Daoy (cell line): ENCODE measurements at places on chromosomes 13 and 19. TPM values are rescaled to one million over a fixed set of nuclear protein-coding genes. Genes with fewer than 3 reads are reported as not detected.
A peak's percentile ranks its signal among the peaks of the same experiment; 100 is the strongest.

DNA sequence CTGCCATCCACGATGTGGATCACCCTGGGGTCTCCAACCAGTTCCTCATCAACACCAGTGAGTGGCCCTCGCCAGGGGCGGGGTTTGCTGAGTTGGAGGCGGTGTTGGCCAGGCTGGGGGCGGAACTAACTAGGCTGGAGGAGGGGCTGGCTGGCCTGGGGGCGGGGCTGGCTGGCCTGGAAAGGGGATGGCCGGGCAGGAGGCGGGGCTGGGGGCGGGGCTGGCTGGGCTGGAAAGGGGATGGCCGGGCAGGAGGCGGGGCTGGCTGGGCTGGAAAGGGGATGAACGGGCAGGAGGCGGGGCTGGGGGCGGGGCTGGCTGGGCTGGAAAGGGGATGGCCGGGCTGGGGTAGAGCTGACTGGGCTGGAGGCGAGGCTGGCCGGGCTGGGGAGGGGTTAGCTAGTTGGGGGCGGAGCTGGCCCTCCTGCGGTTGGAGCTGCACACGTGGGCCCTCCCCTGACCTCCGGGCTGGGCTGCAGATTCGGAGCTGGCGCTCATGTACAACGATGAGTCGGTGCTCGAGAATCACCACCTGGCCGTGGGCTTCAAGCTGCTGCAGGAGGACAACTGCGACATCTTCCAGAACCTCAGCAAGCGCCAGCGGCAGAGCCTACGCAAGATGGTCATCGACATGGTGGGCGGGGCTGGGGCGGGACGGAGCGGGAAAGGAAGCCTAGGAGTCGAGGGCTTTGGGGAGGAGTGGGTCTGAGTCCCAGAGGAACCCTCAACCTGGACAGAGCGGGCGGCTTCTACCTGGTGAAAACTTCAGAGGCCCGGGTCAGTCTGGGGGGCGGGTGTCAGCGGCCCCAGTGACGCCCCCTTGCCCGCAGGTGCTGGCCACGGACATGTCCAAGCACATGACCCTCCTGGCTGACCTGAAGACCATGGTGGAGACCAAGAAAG is 41.0 kb downstream of the PDE4A start:
- peak; percentile 96 for DNase-seq

DNA sequence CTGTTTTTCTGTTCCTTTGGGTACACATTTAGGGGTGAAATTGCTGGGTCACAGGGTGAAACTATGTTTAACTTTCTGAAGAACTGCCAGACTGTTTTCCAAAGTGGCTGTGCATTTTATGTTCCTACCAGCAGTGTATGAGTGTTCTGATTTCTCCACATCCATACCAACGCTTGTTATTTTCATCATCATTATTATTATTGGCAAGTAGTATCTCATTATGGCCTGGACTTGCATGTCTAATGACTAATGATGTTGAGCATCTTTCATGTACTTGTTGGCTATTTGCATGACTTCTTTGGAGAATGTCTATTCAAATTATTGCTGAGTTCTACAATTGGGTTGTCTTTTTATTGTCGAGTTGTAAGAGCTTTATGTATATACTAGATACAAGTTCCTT is 321.8 kb upstream of the HTR2A start:
- no peak for DNase-seq

DNA sequence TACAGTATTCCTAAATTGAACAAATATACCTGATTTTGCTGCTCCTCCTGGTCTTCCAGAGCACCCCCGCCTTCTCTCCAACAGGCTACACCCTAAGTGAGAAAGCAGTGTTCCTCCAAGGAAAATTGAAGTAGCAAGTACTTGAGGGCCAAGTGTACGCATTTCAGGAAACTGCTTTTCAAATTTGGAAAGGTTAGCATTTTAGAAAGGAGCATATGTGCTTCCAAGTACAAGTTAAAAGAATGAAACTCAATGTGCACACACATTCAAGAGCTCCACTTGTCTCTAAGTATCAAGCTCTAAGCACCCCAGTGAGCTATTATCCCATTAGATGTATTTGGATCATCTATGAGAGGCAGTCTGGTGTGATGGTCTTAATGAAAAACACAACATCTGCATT is 25.8 kb downstream of the LHFPL6 start:
- DNase-seq, result no peak

DNA sequence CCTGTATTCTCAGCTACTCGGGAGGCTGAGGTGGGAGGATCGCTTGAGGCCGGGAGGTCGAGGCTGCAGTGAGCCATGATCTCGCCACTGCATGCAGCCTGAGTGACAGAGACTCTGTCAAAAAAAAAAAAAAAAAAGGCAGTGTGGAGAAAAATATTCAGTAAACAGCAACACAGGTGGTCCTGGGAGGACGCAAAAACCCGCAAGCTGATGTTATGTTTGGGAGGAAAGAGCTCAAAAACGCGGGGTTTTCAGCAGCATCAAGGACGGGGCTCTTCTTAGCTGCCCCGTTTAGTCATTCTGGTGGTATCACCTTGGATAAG is 599 bp upstream of the ZNF784 start:
- DNase-seq, result no peak

GRCh38 chr13:90415902-90416301 is 931.6 kb upstream of the MIR17HG start:
- DNase-seq, result no peak

GRCh38 chr13:31224963-31225559 is 25.3 kb downstream of the B3GLCT start:
- no peak for DNase-seq

GRCh38 chr13:91247768-91248167 is 99.7 kb upstream of the MIR17HG start:
- no peak for DNase-seq

DNA sequence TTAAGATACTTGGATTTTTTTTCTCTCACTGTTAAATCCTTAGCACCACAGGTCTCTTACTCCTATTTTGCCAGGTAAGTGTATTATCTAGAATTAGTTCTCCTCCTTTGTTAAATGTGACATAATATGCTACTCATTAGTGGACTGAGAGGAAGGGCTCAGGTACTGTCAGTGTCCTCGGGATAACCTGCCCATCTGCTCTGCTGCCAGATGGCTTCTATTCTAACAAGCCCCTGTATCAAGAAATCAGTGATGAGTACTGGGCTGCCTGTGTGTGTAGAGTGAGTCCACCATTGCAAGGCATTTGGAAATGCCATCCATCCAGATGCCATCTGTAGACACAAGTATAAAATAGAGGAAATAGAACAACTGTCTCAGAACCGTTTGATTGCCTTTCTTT is 209.6 kb downstream of the ATP8A2 start:
- DNase-seq, result no peak

DNA sequence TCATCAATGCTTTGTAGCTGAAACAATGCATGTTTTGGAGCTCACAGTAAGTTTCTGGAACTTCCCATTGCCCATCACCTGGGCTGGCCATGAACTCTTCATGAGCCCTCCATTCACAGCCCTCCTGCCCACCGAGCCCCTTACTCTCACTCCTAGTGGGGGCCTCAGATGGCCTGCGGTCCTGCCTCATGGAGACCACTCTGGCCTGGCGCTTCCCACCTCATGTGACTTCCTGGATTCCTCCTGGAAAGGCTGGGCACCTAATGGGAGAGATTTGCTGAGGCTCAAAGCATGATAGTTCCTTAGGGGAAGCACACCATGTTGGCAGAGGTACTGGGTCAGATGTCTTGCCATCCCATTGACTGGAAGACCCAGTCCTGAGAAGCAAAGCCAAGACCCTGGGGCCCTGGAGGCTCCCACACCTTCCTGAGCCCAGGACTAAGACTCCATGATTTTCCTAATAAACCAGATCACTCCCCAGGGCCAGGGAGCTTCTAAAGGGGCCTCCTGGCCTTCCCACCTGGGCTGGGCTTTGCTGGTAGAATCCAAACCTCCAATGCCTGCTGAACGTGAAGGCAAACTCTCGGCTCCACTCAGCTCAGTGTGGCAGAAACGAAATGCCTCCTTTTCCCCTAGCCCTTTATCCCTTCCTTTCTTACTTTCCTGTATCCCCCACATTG is 49.4 kb upstream of the ZNF536 start:
- DNase-seq, result no peak

- DNase-seq, result peak; percentile 43
Observed at GRCh38 chr13:109787135-109787954, 962 bp upstream of the IRS2 start.

DNA sequence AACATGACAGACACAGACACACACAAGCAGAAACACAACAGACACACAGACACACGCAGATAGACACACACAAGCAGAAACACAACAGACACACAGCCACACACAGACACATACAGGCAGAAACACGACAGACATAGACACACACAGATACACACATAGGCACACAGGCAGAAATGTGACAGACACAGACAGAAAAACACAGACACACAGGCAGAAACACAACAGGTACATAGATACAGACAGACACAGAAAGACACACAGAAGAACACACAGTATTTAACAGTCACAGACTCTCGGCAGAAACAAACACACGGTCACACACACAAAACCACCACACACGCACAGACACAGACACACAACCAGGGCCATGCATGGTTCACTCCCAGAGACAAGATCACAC is 905 bp downstream of the TBXA2R start:
- DNase-seq, result no peak

DNA sequence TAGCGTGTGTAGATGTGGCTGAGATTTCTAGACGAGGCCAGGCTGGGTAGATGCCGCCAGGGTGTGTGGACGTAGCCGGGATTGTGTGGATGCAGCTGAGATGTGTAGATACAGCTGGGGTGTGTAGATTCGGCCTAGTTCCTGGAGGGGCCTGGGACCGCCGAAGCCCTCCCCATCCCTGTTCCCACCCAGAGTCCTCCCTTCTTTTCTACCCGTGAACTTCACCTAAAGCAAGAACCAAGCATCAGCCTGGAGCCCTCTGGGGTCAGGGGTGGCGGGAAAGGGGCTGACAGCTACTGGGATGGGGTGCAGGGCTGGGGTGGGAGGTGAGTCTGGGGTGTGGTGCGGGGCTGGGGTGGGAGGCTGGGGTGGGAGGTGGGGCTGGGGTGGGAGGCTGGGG is 768 bp downstream of the TMPRSS9 start:
- DNase-seq, result no peak

GRCh38 chr13:65914716-65915115 is 1315.4 kb downstream of the PCDH9 start:
- no peak for DNase-seq

DNA sequence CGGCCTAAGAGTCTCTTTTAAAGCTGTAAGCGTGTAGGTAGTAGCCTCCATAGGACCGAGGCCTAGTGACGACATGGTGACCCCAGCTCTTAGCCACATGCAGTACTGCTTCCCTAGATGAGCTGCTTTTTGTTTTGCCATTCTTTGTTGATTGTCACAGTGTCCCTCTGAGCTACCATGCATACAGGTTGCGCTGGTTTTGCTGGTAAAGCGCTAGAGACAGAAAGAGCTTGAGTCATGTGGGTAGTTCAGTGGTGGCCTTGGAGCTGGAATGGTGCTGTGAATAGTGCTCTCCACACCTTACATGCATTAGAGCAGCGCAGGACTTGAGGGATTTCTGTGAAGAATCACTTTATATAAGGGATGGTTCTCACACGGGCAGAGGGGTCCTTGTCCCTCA is 5.1 kb downstream of the HNRNPM start:
- DNase-seq, result no peak

The ZNF534 gene
- total RNA-seq, result 0.86 TPM in 1 of 2 replicates, not detected in the other

The DHDH gene
- total RNA-seq, result not detected in 2 replicates

The GIPC3 gene
- total RNA-seq, result not detected in 2 replicates

The LRRC25 gene
- total RNA-seq, result not detected in 2 replicates
